ENCODE measurements at places on chromosomes 3 and 15. TPM values are rescaled to one million over a fixed set of nuclear protein-coding genes. Genes with fewer than 3 reads are reported as not detected.

- DNase-seq: no peak
Observed at GRCh38 chr3:189305412-189305811, 133.6 kb downstream of the TPRG1 start.

DNA sequence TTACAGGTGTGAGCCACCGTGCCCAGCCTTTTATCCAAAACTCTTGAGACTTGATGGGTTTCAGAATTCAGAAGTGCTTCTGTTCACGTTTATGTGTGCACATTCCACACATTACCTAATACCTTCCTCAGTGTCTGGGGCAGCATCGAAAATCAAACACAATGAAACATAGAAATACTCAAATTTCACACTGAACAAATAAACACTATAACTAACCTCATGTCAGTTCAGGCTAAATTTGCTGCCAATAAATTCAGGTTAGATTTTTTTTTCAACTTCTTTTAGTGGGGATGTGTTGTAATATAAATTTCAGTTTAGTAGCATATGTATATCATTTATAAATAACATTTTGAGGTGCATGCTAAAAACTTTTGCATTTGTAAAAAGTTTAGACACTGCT lies 2.8 kb downstream of the EIF2AK4 start:
- DNase-seq: no peak

DNA sequence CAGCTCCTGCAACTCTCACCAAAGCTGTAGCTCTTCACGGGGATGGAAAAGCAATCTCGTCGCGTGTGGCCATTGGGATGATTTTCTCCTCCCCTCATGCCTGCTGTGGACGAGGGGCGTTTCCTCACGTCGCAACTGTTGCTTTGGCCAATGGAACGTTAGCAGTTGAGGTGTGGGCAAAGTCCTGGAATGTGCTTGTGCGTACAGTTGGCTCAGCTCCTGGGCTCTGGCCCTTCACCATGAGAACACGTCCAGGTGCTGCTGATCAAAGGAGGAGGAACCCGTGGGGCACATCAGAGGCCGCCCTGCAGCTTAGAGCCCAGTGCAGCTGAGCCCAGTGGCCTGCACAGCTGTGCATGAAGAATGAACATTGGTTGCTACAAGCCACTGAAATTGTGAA lies 186.1 kb downstream of the TJP1 start:
- DNase-seq: no peak

The FBXO40 gene
- total RNA-seq: not detected

- DNase-seq: no peak
Observed at GRCh38 chr15:69734699-69735098, 282.1 kb downstream of the RPLP1 start.

Data from activated naive CD4-positive, alpha-beta T cell treated with anti-CD3 and anti-CD28 coated beads, Interleukin-2, amount 50 U/mL, for 72 hours (primary cell).